Germinal center (tissue), 1 donor: ENCODE measurements at places on chromosomes 12 and 14.
A peak's percentile ranks its signal among the peaks of the same experiment; 100 is the strongest.

DNA sequence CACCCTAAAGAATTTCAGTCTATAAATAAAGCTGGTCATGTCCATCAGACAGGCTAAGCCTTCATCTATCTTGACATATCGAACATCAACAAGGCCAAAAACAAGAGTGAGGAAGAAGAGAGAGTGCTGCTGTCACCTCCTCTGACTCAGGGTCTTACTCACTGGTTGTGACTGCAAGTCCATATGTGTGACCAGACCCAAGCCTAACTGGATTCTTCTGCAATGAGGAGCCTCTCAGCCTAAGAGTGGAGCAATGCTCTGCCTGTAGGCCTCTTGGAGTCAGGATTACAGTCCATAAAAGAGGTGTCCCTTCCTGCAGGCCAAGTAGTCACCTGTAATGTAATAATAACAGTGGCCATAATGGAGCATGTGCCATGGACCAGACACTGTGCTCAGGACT, 121.2 kb upstream of the SLC35F4 start:
- no peak for DNase-seq

DNA sequence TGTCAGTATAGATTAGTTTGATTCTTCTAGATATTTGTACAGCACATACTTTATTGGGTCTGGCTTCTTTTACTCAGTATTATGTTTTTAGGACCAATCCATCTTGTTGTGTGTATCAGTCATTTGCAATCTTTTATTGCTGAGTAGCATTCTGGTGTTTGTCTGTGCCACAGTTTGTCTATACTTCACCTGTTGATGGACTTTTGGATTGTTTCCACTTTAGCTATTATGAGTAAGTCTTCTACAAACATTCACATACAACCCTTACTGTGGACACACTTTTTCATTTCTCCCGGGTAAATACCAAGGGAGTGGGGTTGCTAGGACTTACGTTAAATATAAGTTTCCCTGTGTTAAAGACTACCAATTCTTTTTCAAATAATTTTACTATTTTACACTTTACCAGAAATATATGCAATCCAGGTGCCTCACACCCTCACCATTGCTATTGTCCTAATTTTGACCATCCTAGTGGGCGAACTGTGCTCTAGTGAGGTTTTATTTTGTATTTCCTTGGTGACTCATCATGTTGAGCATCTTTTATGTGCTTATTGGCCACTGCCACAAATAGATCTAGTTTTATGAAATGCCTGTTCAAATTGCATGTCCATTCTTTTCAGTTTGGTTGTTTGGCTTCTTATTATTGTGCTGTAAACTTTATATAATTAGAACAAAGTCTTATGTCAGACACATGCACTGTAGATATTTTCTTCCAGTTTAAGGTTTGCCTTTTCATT, 304.7 kb upstream of the TMTC1 start:
- no peak for DNase-seq

DNA sequence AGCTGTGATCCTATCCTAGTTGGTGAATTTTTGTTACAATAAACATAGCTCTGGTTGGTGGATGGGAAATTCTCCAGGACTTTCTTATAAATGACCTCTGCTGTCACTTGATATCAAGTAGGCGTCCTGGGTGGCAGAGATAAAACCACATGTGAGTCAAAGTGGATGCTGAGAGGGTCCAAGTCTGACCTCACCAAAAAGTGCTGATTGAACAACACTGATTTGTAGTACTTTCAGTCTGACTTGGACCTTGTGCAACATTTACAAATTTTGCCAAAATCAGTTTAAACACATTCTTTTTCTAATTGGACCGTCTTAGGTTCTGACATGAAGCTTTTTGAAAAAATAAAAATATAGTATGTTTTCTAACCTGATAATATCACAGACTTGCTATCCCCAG, 585.6 kb downstream of the GALC start:
- no peak for DNase-seq

DNA sequence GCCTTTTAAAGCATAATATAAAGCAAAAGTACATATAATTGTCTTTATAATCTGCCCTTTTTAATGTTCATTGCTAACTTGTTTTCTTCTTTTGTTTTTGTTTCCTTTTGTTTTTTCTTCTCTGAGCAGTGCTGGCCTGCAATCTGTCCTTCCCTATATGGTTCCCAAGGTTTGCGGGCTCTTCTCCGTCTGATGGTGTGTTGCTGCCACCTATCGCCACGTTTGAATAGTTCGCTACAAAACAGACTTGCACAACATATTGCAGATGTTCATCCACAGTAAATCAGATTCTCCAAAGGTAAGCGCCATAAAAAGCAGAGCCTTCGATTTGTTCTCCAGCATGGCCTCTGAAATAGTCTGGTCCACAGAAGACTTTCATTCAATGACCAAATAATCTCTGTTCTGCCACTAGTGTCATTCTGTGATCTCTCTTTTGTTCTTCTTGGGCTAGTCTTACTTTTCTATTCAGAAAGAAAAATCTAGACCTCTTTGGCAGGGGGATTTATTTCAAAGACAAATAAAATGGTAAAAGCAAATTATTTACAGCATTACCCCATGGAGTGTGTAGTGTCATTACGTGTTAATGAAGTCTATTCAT, 33.5 kb downstream of the C12orf50 start:
- DNase-seq: peak; percentile 15

DNA sequence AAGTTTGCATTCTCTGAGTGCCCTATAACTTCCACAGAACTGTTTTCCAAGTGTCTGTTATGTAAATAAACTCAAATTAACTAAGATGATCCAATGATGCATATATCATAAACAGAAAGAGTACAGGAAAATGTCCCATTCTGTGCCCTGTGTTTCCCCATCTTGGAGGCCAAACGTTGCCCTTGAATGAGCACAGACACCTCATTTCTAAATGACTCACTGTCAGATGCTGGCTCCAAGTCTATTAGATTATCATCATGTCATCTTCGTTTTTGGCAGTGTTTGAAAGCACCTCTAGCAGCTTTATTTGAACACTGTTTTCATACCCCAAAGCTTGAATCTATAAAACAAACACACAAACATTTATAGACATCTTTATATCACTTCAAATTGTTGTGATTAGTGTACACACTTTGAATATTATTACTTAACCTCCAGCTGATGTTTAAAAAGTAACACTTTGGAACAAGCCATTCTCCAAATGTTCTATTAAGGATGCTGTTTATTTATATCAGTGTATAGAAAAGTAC, 424.2 kb downstream of the NOVA1 start:
- no peak for DNase-seq

DNA sequence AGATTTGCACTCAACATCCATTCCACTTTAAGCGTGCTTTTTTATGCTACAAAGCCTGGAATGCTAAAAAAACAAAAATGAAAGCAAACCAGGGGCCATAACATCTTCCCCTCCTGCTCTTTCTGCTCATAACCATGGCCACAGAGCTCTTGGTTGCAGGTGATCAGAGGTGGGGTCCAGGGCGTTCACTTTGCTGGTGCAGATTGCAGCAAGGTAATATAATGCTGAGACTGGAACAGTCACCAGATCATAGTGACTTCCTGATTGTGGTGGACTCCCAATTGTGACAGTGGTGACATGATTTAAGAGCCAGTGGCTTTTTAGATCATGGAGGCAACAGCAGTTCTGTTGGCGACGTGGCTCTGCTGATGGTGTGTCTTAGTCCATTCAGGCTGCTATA, 115.0 kb upstream of the CPM start:
- no peak for DNase-seq

DNA sequence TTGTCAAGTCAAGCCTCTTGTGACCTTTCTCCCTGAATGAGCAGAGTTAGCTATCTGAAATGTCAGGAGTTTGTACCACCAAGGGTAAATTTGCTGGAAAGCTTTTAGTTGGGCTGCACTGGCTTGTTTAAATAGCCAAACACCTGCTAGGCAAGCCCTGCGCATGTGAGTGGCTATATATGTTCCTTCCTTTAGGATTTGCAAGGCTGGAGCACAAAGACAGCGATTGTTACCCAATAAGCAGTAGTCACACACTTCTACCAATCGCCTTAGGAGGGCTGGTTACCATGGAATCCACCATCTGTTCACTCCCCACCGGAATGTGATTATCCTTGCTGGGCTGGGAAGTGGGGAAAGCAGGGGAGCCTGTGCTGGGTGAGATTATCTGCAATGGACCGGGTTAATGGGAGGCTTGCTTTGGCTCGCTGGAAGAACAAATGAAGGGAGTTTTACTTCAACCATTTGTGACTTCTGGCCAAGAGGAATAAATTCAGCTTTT, 102.5 kb downstream of the FGD4 start:
- no peak for DNase-seq

- no peak for DNase-seq
Observed at GRCh38 chr12:57226588-57227314, 2.8 kb upstream of the SHMT2 start.

DNA sequence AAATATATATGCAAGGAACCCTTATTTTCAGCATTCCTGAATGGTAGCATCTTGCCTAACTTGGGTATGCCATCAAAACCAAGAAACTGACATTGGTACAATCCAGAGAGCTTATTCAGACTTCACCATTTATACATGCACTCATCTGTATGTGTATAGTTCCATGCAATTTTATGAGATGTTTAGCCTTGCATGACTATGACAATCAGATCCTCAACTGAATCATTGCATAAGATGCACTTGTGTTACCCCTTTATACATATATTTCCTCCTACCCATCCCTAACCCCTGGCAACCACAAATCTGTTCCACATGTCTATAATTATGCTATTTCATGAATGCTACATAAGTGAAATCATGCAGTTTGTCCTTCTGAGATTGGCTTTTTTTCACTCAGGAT, 37.0 kb upstream of the PPFIBP1 start:
- no peak for DNase-seq

- DNase-seq: no peak
Observed at GRCh38 chr12:7403466-7403865, 40.5 kb downstream of the CD163L1 start.

DNA sequence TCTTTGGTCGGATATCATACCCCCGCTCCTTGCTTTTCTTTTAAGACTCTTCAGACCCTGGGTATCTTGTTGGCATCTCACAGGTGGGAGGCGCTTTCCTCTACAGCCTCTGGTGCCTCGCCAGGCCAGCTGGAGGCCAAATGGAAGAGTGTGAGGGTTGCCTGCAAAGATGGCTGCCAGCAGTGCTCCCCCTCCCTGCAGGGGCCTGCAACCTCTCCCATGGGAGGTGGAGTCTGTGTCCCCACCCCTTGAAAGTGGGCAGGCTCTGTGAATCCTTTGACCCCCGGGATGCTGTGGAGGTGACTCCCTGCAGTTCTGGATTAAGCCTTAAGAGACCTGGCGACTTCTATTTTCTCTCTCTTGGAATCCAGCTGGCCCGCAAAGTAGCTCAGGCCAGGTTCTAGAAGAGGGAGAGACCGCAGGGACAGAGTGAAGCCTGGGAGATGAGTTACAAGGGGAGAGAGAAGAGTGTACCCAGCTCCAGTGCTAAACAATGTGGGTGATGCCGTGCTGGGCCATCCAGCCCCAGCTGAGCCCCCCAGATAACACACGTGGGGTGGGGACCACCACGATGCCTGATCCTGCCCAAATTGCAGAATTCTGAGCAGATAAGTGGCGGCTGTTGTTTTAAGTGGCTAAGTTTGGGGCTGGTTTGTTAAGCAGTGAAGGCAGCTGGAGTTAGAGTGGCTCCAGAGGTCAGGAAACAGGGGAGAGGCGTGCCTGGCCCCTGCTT, 37.9 kb upstream of the NCOR2 start:
- DNase-seq: no peak

DNA sequence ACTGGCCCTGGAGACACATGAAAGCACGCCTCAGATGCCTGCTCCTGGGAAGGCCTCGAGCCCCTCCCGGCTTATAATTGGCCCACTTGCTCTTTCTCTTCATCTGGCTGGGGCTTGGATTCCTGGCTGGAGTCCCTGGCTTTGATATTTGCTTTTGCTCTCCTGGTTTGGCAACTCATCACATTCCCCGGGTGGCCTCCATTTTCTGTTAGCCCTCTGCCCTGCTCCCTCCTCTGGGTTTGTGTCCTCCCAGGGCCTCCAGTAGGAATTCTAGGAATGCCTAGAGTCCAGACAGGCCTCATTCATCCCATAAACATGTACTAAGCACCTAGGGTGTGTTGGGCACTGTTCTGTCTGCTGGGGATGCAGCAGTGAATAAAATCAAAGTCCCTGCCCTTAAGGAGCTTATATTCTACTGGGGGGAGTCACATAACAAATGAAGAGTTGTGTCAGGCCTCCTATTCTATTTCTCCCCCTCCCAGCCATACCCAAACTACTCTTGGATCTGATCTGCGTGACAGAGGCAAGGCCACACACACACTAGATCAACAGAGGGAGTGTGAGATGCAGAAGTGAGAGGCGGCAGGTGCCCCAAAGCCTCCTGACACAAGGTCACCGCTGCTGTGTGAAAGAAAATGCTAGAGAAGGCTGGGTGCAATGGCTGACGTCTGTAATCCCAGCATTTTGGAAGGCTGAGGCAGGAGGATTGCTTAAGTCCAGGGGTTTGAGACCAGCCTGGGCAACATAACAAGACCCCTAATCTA, 21.3 kb upstream of the TSPAN9 start:
- DNase-seq: no peak

DNA sequence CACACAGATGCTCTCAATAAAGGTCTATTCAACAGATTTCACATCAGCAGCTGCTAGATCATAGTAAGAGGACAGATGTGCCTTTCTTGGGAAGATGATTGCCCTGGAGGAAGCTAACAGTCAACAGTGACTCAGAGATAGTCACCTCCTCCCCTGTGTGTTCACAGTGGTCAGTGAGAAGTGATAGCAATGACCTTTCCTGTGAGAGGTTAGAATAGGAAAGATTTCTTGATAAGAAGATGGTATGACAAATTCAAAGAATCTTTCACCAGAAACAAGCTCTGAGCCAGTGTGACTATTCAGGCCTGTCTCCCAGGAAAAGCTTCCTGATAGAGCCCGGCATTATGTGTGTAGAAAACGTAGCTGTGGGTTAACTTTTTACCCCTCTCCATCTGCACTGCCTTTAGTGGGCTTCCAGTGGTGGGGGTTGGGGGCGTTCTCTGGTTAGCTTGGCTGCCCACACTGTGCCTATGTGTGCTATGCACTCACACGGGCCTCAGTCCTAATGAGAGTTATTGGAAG, 66.4 kb upstream of the ARHGAP5 start:
- no peak for DNase-seq

DNA sequence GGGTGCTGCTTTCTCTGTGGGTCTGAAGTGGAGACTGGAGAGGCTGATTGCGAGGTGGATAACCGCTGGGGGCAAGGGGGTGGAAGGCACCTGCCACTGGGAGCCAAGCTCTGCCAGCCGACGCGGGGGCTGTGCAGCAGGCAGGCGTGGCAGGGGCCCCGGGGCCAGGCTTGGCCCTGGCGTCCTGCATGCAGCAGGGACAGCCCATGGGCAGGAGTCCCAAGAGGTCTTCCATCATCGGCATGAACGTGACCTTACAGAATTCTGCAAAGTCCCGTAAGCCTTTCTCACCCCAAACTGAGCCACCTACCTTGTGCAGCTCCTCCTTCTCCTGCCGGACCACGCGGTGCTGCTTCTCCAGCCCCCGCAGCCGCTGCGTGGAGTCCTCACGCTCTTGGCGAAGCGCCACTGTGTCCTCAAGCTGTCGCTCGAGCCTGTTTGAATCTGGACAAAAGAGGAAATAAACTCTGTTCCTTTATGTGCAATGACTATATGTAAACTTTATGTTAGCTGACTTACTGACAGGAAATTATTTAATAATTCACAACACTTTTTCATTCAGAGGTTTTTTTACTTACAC, 51.3 kb downstream of the AMN start:
- DNase-seq: no peak
